MCF 10A (cell line): ENCODE measurements at places on chromosomes 6 and 20. TPM values are rescaled to one million over a fixed set of nuclear protein-coding genes. Genes with fewer than 3 reads are reported as not detected.

PROKR2 gene
- not detected in 2 replicates for total RNA-seq

GABRR1 gene
- not detected in 2 replicates for total RNA-seq

DPM1 gene
- 66.8 and 79.8 TPM in 2 replicates for total RNA-seq

C2 gene
- not detected in 2 replicates for total RNA-seq

SLCO4A1 gene
- total RNA-seq = 23.8 and 27.0 TPM in 2 replicates

DBNDD2 gene
- total RNA-seq = 9.1 and 13.0 TPM in 2 replicates

DNA sequence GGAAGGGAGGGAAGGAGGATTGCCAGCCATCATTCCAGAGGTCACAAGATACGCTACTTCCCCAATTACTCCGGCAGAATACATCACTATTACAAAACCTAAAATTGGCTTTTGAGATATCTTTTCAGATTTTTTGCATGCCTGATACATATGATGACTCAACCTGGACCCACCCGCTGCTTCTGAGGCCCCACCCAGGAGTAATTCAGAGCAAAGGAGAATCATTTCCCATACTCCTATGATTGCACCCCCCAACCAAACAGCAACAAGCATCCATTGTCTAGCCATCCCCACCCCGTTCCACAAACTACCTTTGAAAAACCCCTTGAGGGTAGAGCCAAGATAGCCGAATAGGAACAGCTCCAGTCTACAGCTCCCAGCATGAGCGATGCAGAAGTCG, 163.5 kb upstream of the GJE1 start:
- DNase-seq = peak; percentile 14

GRCh38 chr6:20198775-20199174, 13.5 kb downstream of the MBOAT1 start:
- DNase-seq = no peak

DNA sequence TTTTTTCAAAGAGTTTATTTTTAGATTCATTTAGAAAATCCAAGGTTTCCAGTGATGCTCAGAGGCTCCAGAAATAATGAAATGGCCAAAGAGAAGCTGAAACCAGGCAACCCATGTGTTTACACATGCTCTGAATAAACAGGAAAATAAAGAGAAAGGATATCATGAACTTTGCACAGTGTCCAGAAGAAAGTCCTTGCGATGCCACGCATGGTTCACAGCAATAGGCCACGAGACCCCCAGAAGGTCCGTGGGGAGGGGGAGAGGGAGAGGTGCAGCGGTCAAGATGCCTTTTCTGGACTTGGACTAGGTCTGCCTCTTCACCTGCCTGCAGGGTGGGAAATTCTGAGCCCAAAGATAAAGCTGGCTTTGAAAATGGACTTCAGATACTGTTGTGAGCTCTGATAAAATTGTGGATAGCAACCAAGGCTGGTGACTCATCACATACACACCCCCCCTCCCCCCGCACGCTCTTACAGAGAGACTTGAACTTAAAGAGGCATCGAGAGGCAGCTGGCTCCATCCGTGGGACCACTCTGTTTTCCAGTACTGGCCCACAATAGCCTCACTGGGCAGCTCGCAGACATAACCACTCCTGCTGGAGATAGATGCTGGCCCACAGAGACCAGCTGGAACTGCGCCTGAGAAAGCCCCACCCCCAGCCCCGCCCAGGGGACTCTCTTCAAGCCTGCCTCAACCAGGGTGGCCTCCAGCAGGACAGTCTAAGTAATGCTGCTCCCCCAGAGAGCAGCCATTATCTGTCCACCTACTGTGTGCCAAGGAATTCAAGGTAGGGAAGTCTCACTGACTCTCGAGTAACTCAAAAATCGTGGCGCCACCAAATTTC, 21.2 kb upstream of the NFATC2 start:
- DNase-seq = peak; percentile 66

GRCh38 chr6:13492357-13492756, 5.0 kb upstream of the GFOD1 start:
- no peak for DNase-seq

DNA sequence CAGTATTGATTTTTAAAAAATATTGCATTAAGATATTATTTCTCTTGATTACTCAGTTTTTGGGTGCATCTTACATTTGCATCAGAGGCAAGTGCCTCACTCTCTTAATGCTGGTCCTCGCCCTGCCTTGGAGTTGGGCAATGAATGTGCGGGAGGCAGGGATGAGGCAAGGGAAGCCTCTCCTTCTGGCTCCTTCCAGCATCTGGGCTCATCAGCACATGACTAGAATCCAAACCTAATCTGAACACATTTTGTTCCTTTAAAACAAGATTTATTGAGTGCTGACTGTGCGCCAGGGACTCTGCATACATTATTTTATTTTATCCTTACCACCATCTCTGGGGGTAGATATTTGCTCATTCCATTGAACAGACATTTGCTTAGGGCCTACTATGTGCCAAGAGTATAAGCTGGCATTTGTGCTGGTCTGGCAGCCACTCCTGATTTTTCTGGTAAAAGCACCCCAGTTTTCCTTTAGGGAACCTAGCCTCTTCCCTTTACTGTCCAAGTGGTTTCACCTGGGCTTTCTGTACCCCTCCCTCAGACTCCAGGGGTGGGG, 71.9 kb upstream of the ZNFX1 start:
- peak; percentile 33 for DNase-seq

DNA sequence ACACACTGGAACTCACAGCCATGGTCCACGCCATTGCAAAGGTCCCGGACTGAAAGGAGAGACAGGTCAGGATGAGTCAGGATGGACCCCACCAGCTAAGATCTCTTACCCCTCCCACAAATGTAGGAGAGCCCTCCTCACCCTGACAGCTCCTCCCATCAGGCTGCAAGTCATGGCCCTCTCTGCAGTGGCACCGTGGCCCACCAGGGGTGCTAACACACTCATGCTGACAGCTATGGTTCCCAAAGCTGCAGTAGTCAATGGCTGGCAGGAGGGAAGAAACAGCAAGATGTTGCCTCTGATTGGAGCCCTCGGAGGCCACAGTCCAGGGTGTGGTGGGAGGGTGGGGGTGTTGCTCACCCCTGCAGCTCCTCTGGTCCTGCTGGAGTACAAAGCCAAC, 5.7 kb upstream of the RBPJL start:
- DNase-seq = peak; percentile 42

DNA sequence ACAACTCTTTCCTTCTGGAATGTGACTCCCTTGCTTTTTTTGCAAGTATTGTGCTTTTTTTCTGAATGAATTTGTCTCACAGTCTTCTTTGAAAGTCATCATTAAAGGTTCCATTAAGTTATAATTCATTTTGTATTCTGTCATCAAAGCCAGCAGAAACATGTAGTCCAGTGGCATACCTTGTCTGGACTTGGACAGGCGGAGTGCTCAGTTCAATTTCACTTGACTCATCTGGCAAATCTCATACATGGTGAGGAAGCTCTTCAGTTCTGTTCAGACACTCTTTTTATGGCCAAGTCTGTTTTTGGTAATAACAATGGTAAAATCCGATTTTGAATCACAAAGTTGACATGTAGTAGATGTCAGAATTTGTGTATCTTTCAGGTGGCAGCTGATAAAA, 260.8 kb upstream of the OPRM1 start:
- no peak for DNase-seq

DNA sequence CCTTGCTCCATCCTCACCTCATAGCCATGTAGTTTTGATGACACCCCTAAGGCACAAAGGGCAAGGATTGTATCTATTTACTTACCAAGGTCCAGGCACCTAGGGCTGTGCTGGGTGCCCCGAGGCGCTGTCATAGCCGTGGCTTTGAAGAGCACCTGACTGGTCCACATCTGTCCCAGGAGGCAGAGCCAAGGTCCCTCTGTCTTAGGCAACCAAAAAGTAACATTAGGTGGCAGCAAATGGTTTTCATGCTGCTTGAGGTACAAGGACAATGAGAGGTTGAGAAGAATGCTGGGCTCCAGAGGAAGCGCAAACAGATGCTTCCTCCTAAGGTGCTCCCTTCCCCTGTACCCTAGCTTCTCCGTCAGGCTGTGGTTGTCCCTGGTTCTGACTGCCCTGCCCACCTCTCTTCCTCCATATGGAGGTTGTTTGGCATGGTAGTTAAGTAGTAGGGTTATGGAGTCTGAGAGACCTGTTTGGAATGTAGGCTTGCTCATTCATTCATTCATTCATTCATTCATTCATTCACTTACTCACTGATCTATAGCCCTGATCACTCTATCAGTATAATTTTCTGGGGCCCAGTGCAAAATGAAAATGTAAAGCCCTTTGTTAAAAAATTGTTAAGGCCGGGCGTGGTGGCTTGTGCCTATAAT, 3.0 kb upstream of the UQCC2 start:
- DNase-seq = no peak

GRCh38 chr6:134035823-134036296, 16.6 kb downstream of the SLC2A12 start:
- peak; percentile 84 for DNase-seq

- no peak for DNase-seq
These were observed 37.1 kb downstream of the TNFAIP3 start for GRCh38 chr6:137903933-137904821.

GRCh38 chr20:17515053-17515452, 16.1 kb downstream of the BFSP1 start:
- DNase-seq = no peak

DNA sequence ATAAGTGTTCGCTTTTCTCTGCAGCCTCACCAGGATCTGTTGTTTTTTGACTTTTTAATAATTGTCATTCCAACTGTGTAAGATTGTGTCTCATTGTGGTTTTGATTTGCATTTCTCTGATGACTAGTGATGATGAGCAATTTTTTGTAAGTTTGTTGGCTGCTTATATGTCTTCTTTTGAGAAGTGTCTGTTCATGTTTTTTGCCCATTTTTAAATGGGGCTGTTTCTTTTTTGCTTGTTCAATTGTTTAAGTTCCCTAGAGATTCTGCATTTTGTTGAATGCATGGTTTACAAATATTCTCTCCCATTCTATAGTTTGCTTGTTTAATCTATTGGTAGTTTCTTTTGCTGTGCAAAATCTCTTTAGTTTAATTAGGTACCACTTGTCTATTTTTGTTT, 295.9 kb downstream of the PACRG start:
- DNase-seq = no peak

- DNase-seq = peak; percentile 39
These were observed 19.3 kb downstream of the TOP1 start for GRCh38 chr20:41047975-41048305.

- no peak for DNase-seq
These were observed 88.2 kb downstream of the NFATC2 start for GRCh38 chr20:51454250-51454865.

GRCh38 chr20:1810926-1811620, 84.1 kb upstream of the SIRPA start:
- no peak for DNase-seq

DNA sequence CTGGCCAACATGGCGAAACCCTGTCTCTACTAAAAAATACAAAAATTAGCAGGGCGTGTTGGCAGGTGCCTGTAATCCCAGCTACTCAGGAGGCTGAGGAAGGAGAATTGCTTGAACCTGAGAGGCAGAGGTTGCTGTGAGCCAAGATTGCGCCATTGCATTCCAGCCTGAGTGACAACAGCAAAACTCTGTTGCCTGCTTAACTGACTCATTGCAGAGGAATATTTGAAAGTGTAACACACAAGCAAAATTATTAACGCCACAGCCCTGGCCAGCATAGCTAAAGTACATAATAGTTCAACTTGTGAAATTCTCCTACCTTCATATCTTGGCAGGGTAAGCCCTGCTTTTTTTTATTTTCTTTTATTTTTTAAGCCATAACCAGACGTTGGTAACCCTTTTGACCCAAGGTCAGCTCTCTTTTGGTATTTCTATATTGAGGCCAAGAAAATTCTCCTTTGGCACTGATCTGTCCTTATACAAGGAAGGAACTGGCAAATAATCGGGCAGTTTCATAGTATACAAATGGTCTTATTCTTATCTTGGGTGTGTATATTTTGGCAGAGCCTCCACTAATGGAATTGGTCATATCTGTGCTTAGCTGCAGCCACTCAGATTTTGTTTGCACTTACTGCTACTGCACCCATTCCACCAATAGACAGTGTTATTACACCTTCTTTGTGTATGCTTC, 4.0 kb upstream of the ADGRF5 start:
- DNase-seq = peak; percentile 85

DNA sequence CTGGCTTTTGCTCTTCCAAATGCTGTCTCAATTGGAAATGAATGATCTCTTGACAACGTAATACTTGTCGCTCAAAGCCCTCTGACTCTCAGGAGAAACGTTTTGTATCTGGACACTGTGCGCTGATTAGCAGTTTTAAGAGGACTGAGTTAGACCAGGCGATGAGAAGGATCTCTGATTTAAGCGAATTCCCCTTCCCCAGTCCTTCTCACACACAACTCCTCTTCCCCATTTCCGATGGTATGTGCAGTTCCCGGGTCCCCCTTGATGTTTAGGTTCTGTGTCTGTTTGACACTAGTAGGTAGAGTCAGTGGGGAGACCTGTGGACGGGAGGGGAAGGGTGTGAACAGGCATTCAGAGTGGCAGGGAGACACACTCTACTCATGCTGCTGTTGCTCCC, 2.5 kb downstream of the ZDHHC14 start:
- no peak for DNase-seq

DNA sequence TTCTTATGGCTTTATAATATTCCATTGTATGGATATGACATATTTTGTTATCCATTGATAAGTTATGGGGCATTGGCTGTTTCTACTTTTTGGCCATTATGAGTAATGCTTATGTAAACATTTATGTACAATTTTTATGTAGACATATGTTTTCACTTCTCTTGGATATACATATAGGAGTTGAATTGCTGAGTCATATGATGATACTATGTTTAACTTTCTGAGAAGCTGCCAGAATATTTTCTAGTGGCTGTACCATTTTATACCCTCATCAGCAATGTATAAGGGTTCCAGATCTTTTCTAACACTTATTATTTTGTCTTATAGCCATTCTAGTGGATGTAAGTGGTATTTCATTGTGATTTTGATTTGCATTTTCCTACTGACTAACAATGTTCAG, 23.1 kb downstream of the OTOR start:
- DNase-seq = no peak

DNA sequence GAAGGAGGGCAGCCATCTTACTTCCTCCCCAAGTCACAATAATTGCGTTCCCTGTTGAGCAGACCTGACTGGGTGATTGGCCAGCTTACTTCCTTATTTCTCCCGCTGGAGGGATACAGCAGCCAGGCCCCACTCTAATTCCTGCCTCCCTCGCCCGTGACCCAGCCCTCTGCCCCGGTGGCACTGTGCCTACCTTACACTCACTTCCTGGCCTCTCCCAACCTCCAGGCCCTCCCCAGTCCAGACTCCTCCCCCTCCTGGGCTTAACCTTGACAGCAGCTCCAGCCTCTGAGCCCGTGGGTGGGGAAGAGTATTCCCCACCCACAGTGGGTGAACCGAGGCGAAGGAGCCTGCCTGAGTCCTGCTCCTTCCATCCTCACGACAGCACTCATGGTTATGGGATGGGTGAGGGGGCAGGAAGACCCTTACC, 3.0 kb downstream of the BAK1 start:
- peak; percentile 85 for DNase-seq

- DNase-seq = peak; percentile 8
These were observed 30.9 kb downstream of the TMEM200A start for GRCh38 chr6:130396722-130397121.

DNA sequence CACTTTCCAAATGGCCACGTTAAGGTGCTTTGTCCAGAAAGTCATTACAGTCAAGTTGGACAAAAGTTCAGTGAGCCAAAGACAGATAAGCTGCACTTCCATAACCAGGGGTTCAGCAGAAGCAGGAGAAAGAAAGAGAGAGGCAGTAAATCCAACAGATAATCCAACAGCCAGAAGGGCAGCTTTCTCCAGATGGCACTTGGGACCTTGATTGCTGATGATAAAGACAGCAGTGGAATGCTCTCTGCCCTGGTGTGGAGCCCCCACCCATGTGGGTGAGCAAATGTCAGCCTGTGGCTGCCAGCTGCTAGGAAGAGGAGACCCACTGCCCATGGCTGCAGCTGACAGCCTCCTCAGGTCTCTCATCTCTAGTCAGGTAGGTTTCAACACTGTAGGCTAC, 18.7 kb upstream of the NRSN1 start:
- DNase-seq = no peak
